ENCODE measurements at places on chromosomes 13 and 19. TPM values are rescaled to one million over a fixed set of nuclear protein-coding genes. Genes with fewer than 3 reads are reported as not detected.

DNA sequence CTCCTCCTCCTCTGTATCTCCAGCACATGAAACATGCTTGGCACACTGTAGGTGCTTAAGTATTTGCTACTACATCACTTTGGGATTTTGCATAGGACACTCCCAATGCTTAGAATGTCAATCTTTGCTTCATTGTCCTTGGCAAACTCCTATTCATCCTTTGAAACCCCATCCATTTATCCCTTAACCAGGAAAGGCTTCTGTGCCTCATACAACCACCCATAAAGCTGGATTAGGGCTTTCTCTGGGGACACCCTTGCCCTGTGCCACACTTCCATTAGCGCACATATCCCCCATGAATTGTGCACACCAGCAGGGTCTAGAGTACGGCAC is 5.8 kb upstream of the EPS8L1 start:
- no peak for DNase-seq

- no peak for DNase-seq
These were observed 34.6 kb upstream of the FARP1 start for GRCh38 chr13:98108341-98108740.

DNA sequence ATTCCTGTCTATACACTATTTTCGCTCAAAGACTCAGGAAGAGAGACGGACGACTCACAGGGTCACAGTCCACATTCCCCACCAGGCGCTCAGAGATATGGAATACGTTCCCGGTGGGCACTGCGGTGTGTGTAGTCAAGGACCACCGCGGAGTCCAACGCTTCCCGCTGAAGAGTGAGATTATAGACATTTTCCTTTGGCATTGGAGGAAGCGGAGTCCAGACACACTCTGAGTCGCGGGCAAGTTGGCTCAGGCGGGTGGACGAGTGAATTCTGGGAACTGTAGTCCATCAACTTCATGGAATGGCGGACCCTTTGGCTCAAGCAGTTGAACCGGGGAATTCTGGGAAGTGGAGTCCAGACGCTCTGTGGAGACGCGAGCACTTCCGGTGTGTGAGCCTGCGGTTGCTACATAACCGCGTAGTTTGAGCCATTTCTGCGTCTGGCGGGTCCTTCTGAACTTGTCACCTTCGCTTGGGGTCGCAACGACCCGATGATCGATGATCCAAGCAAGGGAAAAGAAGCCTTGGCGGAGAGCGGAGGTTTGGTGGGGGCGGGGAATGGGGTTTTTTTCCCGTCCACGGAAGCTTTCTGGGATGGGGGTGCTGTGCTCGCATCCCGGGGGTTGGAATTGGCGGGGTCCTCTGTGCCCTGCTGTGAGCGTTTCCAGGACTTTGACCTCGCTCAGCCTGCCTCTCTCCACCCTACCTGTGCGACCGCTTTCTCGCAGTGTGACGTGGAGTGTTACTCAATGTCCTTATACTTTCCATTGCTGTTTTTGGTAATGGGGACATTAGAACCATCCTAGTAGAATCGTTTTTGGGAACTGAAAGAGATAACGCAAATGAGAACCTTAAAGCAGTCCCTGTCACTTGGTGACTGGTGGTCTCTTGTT is at the start of gene ZNF230:
TSS of gene ZNF230 (plus strand) at position 392 of the 895 bp plus-strand sequence. CDS start 4,122 bp downstream, outside the sequence.
- peak; percentile 84 for DNase-seq

DNA sequence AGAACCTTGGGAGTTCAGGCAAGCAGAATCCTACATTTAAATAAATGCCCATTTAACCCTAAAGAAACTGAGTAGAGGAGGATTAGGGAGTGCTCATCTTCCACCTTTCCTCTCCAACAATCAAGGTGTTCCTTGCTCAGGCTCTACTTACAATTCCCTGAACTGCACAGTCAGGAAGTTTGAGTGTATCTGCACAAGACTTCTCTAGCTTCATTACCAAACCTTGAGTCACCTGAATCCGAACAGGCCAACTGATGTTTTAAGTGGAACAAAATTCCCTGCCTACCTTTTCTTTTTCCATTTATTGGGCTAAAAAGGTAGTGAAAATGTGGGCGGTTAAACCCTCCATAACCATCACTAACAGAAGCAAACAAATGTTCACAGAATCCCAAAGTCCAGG is 78.3 kb downstream of the FOXO1 start:
- no peak for DNase-seq

- DNase-seq = no peak
These were observed 81.3 kb downstream of the SPACA7 start for GRCh38 chr13:112457485-112457884.

GRCh38 chr13:24217601-24218281 is 57.2 kb downstream of the SPATA13 start:
- no peak for DNase-seq

DNA sequence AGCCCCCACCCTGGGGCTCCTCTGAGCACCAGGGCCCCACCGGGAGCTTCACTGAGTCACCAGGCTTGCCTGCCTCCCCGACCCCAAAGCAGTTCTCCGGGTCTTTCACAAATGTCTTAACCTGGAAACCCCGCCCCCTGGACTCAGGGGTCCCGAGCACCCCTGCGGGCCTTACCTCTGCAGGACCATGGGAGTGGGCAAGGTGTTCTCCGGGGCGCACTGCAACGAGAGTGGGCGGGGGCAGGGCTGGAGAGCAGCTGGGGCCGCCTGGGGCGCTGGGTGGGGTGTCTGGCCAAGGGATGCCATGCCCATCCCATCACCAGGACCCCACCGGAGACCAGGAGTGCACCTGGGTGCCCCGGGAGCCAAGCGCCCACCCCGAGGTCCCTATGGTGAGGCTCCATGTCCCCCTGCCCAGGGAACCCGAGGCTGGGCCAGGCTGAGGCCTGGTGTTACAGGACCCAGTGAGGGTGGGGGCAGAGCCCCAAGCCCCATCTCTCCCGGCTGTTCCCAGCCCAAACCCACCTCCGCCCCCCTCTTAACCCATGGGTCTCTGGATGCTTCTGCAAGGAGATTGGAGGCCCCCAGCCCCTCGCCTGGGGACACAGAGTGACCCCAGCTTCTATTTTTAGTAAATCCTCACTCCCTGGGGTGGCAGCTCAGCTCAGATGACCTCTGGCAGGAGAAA is 10.9 kb downstream of the MKNK2 start:
- DNase-seq = no peak

DNA sequence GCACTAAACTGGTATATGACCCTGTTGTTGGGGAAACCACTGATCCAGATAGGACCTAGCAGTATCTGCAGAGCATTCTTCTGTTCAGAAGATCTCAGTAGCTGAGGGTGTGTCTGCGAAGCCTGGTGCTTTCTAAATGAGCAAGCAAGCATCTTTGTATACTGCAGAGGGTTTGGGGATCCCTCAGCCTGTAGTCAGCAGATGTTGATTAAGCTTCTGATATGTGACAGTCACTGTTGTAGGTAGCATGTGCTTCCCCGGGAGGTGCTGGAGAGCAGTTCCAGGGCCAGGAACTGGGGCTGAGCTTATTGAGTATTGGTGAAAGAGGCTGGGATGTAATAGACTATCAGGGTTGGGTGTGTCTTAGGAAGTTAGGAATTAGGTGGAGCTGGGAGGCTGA is 1.5 kb downstream of the SCAF1 start:
- no peak for DNase-seq

GRCh38 chr13:50082426-50083281 is 67.4 kb downstream of the KCNRG start:
- peak; percentile 73 for DNase-seq

VSIG10L gene
- not detected for polyA plus RNA-seq

FAM32A gene
- 139 TPM for polyA plus RNA-seq

ANKLE1 gene
- 0.29 TPM for polyA plus RNA-seq

Measured in naive thymus-derived CD4-positive, alpha-beta T cell (primary cell).